ENCODE measurements at places on chromosomes 12 and 14.
A peak's percentile ranks its signal among the peaks of the same experiment; 100 is the strongest.

DNA sequence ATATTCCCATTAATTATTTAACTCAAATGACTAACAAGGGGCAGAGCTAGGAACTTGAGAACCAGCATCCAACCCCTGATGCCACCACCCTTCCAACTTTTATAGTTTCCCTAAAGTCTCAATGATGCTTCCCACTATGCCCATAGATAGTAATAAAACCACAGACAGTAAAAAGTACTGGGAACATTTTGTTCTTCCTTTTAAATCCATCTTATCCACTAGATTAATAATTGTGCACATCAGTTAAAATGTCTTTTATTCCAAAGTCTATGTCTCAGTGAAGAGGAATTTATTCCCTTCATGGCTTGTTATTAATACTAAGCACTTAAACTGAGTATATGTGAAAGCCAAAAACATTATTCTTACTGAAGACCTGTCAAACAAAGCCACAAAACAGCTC, 45.8 kb downstream of the SINHCAF start:
- DNase-seq, result peak; percentile 75

GRCh38 chr14:94115058-94115591, 4.6 kb downstream of the IFI27 start:
- no peak for DNase-seq

- DNase-seq, result no peak
These were observed 189.6 kb downstream of the RBM19 start for GRCh38 chr12:113776536-113776935.

- no peak for DNase-seq
These were observed 545 bp downstream of the SMARCC2 start for GRCh38 chr12:56188778-56189098.

DNA sequence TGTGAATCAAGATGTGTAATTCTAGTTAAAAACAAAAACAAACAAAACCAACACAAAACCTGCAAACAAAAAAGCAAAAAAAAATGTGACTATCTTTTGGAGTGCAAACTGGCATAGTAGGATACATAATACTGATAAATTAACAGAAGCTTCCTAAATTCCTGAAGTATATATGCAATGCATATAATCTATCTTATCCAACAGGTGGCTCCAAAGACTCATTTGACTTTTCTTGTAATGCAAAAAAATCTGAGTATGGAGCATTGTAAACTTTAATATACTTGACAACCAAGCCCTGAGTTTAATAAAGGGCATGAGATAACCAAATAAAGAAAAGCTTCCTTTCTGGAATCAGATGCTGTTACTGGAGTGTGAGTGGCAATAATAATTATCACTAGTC, 1003.6 kb downstream of the FSCB start:
- DNase-seq, result no peak

- no peak for DNase-seq
These were observed 3.0 kb upstream of the TESC start for GRCh38 chr12:117101953-117102799.

DNA sequence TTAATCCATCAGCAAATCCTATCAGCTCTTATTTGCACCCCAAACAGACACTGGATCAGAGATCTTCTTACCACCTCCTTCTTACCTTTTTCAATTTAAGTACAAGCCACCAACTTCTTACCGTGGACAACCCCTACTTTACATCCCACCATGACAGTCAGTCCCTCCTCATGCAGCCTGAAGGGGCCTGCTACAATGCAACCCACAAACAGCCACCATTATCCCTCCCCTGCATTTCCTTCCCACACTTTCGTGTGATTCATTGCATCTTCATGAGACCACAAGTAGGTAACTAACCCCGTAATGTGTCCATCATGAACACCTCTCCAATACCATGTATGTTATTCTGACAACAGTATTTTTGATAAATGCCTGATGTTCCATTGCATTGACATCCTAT, 108.6 kb downstream of the BCL11B start:
- no peak for DNase-seq

DNA sequence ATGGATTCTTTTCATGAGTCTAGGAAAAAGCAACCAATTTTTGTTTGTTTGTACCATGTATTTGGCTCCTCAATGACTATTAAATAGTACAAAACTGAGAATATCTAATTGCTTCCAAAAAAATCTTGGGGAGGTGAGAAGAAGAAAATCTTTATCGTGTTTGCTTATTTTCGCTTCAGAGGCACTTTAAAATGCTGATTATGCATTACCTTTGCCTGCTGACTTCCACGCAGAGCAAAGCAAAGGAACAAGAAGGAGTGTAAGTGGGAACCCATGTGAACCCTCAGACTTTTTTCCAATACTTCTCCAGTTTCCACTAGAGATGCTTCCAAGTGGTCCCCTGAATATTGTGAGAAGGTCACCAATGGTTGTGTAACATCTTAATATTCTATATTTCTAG, 43.2 kb upstream of the STRN3 start:
- no peak for DNase-seq

- DNase-seq, result no peak
These were observed 61.1 kb downstream of the RPS6KA5 start for GRCh38 chr14:90999299-90999698.

DNA sequence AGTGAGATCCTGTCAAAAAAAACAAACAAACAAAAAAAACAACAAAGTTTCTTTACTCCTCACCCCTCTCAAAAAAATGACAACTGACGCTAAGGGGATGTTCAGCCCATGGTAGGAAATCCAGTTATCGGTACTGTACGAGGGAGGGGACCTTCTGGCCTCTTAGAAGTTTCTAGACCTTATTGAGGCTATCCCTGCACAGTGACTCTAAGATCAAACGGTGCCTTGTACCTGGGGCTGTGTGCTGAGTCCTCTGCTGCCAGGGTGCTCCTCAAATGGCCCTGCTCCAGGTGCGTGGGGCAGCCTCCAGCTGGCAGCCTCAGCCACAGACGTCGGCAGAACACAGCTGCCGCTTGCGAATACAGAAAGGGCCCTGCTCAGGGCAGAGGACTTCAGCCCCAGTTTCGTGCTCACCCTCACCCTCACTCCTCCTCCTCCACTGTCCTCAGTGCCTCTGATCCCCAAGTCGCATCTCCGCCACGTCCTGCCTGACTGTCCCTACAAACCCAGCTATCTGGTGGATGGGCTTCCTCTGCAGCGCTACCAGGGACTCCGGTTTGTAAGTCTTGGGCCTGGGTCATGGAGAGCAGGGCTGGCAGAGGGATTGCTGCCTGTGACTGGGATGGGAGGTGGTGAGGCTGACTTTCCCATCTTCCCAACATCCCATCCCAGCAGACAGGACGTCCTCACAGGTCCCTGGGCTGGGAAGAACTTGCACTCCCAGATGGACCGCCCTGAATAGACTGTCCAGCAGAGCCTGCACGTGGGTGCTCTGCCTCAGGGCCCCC, 90.9 kb downstream of the B4GALNT3 start:
- no peak for DNase-seq

DNA sequence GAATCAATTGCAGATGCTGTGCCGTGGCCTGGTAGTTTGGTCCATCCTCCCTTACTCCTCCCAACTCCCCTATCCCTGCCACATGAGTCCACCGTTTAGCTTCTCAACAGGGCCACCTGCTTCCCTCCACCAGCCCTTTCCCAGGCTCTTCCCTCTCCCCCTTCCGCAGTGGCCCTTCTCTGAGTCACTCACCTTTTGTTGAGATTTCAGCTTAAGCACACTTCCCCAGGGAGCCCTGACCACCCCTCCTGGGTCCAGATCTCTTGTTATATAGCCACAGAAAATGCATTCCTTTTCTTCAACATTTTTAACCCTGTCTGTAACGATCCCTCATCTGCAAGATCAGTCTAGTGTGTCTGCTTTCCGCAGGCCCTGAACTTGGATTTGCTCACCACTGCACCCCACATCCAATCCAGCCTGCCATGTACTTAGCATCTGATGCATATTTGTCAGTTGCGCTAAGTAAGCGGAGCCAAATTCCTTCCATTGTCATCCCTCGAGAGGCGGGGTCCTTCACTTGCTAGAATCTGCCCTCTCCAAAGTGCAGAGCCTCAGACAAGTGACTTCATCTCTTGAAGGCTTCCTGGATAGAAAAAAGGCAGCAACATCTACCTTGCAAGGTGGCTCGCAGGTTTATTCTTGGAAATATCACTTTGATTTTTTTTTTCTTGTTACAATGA, 41.1 kb downstream of the TMEM63C start:
- DNase-seq, result no peak

DNA sequence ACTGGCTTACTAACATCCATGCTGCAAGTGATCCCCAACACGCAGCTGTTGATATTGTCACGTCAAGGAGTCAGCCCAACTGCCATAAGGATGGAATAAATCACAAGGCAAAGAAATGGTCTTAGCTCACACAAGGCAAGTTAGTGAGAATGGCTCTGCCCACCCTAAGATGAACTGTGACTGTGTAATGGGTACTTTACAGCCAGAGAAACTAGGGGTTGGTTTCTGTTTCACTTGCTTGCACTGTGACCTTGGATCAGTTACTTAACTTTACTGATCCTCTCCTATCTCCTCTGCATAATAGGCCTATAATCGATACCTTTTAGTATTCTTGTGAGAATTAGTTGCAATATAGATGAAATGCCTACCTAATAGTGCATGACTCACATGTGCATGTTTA, 52.2 kb upstream of the ANO2 start:
- DNase-seq, result no peak

GRCh38 chr14:75537071-75537470, 14.8 kb downstream of the BATF start:
- DNase-seq, result no peak

DNA sequence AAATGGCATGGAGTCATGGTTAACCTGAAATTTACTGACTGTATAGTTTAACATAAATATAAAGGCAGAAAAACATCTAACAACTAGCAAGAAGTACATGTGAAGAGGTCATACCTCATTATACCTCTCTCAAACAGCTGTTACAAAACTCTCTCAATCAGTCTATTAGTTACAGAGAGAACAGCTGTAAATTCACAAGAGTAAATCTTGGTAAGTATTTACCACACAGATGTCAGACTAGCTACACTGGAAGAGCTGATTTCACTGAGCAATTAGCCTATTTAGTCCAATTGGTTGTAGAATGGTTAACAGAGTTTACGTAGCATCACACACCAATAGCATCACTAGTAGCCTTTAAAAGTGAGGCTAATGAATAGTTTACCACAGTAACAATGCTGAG, 463.4 kb upstream of the USP15 start:
- DNase-seq, result no peak

GRCh38 chr14:94407906-94408305, 19.5 kb upstream of the SERPINA1 start:
- no peak for DNase-seq

DNA sequence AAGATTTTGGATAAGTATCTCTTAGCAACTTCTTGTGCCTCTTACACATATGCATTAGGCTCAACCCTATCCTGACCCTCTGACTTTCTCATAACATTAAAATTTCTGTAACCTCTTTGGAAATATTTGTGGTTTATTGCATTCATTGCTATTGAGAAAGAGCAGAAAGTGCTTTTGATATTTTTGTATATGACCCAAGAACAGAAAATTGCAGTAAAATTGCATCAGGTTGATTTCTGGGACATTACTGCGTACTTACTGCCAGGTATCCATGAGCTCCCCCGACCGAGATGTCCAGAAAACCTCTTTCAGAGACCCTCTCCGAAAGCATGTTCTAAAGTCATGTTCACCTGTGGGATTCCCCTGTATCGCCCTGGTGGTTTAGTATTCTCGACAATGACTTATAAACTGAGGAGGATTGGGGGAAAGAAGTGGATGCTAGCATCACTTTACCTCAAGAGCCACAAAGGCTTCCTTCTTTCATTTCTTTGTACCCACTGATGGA, 14.5 kb upstream of the IL22 start:
- peak; percentile 93 for DNase-seq
